ENCODE measurements at places on chromosomes 3 and 15. TPM values are rescaled to one million over a fixed set of nuclear protein-coding genes. Genes with fewer than 3 reads are reported as not detected.

NISCH gene
- total RNA-seq, result 76.9 TPM

GOLGA6L10 gene
- total RNA-seq, result 0.28 TPM

TMEM158 gene
- 35.7 TPM for total RNA-seq

ZMYND10 gene
- 0.28 TPM for total RNA-seq

DUOXA2 gene
- total RNA-seq, result not detected

CCNL1 gene
- 173 TPM for total RNA-seq

ACOX2 gene
- total RNA-seq, result 25.8 TPM

FSIP1 gene
- 1.7 TPM for total RNA-seq

PARL gene
- 42.2 TPM for total RNA-seq

MCF2L2 gene
- 0.37 TPM for total RNA-seq

DNAH12 gene
- total RNA-seq, result under 0.01 TPM

INSYN1 gene
- total RNA-seq, result 5.1 TPM

CTXN2 gene
- total RNA-seq, result not detected

ZNF662 gene
- total RNA-seq, result 1.0 TPM

C3orf33 gene
- total RNA-seq, result 2.4 TPM

OXTR gene
- 0.57 TPM for total RNA-seq

CFAP92 gene
- total RNA-seq, result 1.1 TPM

ANKRD34C gene
- total RNA-seq, result not detected

U2SURP gene
- total RNA-seq, result 44.8 TPM

PLA2G4D gene
- not detected for total RNA-seq

MFGE8 gene
- total RNA-seq, result 242 TPM

STRC gene
- not detected for total RNA-seq

GOLGA8S gene
- under 0.01 TPM for total RNA-seq

FBXW12 gene
- total RNA-seq, result not detected

CIB1 gene
- total RNA-seq, result 46.6 TPM

CD80 gene
- not detected for total RNA-seq
